Right ventricle myocardium superior (tissue), 1 donor: ENCODE measurements at places on chromosomes 1 and 21. TPM values are rescaled to one million over a fixed set of nuclear protein-coding genes. Genes with fewer than 3 reads are reported as not detected.

- DNase-seq: no peak
These were observed 127.3 kb downstream of the HLCS start for GRCh38 chr21:36839123-36839522.

DNA sequence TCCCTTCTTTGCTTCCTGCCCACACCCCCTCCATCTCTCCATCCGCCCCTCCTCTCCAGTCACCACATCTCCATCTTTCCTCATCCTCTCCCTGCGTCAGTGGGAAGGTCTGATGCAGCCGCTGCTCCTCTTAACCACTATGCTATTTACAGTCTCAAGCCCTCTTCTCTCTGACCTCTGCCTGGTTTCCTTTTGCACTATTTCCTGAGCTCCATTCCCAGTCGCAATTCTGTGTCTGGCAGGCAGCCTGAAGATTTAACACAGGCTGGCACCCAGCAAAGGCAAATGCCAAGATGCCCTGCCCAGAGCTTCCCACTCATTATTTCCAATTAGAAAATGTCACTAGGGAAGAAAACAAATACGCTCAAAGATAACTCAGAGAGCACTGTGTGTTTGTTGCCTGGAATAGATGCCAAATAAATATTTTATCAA is 89.6 kb upstream of the LPGAT1 start:
- DNase-seq: no peak

DNA sequence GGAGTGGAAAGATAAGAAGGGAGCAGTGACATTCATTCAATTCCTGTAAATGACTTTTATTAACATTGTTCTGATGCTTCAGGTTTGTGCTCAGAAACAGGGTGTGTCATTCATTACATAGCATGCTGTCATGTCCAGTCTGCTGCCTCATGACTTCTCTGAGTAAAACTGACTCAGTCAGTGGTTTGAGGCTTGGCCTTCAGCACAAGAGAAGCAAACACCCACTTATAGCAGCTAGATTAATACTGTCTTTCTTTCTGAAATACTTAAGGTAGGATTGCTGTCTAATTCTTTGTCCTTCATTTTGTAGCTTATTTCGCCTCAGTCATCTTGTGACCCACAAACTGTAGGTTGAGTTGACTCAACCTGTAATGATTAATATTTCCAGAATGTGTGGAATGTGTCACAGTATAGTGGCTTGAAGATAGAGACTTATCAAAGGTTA is 32.9 kb downstream of the RASAL2 start:
- no peak for DNase-seq

- no peak for DNase-seq
These were observed 1166.7 kb upstream of the B3GALT2 start for GRCh38 chr1:194353121-194353520.

- no peak for DNase-seq
These were observed 193.2 kb upstream of the PLXNA2 start for GRCh38 chr1:208437401-208437800.

DNA sequence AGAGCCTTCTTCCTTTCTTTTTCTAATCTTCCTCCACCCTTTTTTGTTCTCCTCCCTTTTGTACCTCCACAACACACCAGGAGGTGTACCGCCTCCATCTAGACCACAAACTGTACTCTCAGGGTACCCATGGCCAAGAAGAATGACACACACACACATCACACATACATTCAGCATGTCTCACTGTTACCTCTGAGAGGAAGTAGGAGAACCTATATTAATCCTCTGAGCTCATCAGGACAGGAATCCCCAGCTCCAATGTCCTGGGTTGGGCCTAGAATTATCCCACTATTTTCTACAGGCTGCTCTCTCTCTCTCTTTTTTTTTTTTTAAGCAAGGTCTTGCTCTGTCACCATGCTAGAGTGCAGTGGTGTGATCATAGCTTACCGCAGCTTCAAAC is 36.7 kb downstream of the ATP2B4 start:
- DNase-seq: no peak

DNA sequence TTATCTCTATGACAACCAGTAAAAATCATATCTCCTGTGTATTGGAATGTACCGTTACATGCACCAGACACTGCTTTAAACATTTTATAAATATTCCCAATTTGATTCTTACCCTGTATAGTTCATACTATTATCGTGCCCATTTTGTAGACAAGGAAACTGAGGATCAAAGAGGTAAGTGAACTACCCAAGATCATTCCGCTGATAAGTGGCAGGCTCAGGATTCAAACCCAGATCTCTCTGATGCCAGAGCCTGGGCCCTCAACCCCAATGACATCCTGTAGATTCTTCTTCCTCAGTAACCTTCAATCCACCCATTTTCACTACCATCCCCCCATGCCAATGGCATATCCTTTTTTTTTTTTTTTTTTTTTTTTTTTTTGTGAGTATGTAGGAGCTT is 12.3 kb downstream of the CFAP57 start:
- no peak for DNase-seq

- no peak for DNase-seq
These were observed 67.8 kb downstream of the PRRX1 start for GRCh38 chr1:170731566-170732251.

Gene MCOLN3
- total RNA-seq: 1.7 TPM

Gene ORC1
- 0.22 TPM for total RNA-seq

Gene TSACC
- total RNA-seq: not detected

Gene BACE2
- total RNA-seq: 11.4 TPM
